Activated CD8-positive, alpha-beta memory T cell treated with anti-CD3 and anti-CD28 coated beads for 1 hour (primary cell): ENCODE measurements at places on chromosomes 7 and 10.

DNA sequence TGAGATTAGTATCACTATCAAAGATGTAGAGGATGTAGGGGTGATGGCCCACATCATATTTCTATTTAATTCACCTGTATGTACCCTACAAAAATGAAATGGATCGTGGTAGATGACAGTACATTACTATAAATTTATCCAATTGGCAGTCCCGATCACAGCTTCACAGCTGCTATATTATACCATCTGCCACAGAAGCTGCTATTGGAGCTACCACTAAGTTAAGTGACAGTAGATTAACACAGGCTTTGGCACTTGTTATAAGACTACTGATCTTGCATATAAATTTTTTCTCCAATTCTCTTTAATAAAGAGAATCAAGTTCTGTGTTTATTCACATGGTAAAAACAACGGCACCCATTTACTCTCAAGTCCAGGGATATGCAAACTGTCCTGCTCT is 24.9 kb upstream of the MAGI2 start:
- DNase-seq, result no peak

- DNase-seq, result no peak
Measured at GRCh38 chr7:130632111-130632510, 36.4 kb downstream of the COPG2 start.

DNA sequence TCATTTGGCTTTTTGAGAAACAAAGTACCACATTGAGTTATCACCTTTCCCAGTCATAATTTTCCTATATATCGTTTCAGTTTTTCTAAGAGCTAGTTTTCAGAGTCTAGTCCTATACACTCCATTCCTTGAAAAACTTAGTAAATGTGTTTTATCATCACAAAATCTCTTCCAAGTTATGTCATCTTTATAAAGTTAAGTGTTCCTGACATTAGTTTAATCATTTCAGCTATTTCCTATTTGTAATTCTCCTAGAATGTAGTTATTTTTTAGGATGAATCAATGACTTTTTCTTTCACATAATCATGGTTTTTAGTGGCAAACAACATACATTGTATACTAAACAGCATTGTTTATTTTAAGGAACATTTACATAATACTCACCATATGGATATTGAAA is 191.7 kb upstream of the BET1 start:
- no peak for DNase-seq

GRCh38 chr10:60541451-60541850 is 151.8 kb upstream of the ANK3 start:
- no peak for DNase-seq

DNA sequence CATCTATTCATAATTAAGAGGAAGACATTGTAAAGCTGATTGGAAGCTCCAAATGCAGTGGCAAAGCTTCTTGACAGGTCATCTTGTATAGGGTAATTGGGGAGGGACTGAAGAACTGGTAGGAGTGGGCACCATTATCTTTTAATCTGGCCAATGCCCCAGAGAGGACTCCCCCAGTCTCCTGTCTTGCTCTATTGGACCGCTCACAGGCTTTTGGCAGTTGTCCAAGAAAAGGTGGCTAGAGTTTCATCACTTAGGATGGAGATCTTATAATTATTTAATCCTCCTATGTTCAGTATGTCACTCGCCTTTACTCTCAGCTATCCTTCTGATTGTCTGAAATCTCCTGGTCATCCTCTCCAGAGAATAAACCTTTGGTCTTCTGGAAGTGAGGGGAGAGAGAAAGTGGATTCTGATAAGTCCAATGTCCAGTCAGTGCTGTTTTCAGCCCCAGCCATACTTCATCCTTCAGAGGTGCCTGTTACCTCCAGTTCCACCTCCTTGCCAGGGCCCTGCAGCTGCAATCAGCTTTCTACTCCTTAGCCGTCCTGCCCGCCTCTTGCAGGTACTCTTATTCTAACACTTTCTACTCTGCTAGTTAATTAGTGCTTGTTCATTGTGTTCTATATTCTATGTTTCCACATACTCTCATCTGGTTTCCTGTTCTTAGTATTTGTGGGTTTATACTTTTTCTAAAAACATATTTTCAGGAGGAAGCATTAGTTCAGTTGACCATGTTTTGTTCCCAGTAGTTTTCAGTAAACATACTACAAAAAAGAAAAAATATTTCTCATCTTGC is 241.6 kb downstream of the NSUN6 start:
- no peak for DNase-seq

GRCh38 chr7:95972523-95972922 is 200.2 kb downstream of the DYNC1I1 start:
- no peak for DNase-seq

GRCh38 chr10:68938117-68938516 is 17.9 kb upstream of the DDX21 start:
- DNase-seq, result no peak

DNA sequence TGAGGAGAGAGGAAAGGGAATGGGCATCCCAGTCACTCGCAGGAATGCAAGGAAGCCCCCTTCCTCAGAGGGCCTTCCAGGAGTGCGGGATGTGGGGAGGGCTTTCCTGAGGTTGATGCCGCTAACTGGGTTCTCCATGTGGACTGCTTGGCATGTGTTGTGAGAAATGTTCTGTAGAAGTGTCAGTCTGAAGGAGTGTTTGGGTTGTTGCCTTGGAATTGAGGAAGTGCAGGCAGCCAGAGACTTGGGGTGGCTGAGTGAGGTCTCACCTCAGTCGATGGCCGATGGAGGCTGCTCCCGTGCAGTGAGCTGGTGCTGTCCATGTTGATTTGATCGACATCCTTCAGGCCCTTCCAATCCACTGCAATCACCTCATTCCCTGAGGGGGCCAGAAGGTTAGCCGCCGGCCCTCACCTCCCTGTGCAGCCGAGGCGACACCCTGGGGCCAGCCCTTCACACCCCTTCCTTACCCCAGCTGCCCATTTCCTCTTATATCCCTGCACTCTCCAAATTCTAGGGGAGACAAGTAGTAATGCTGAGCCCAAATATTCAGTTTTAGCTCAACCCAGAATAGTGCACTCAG is 2.7 kb downstream of the FAM131B start:
- no peak for DNase-seq

DNA sequence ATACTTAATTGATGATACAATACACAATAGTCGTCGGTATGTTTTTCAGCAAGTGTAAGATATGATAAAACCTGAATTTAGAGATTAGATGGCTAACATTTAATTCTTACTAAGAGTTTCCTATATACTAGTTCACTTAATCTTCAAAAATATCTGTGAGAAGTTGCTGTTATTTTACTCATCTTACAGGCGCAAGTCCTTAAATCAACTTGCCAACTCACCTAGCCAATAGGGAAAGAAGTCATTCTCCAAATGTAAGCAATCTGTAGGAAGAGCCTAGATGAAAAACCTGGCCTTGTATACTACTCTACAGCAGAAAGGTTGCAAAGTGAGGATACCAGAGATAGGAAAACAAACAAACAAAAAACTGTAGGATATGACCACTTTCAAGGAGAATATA is 10.6 kb downstream of the CD36 start:
- no peak for DNase-seq

GRCh38 chr7:139634087-139634486 is 110.6 kb downstream of the CLEC2L start:
- no peak for DNase-seq

DNA sequence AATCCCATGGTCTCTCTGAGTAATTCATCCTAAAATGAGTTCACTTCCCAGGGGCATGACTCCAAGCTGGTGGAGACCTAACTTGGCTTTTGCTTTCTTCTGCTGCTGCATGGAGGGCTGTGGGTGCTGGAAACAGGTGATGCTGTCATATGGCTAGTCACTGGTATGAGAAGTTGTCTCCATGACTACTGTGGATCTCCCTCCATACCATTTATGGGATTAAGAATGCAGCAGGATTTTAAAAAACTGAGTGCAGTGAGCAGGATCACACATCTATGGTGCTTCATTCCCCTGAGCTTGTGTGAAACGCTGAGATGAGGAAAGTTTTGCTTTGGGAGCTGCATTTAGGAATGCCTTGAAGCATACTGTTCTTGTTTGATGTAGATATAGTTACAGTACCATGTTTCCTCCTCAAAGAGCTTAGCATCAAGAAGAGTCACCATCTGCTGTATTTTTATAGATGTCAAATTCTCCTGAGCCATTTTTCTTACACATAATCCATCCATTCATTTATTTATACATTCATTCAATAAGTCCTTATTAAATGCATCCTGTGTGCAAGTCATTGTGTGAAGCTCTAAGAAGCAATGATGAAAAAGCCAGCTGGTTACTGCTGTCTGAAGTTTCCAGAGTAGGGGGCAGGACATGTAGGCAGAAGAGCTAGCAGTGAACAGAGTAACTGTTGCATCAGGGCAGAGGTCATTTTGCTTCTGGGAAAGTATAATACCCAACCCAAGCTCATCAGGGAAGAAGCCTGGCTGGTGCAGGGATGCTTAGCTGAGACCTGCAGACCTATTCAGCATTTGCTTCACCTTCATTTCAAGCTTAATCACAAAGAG is 534.8 kb downstream of the AUTS2 start:
- DNase-seq, result no peak

- no peak for DNase-seq
Measured at GRCh38 chr10:70440296-70441160, 953 bp downstream of the NODAL start.

DNA sequence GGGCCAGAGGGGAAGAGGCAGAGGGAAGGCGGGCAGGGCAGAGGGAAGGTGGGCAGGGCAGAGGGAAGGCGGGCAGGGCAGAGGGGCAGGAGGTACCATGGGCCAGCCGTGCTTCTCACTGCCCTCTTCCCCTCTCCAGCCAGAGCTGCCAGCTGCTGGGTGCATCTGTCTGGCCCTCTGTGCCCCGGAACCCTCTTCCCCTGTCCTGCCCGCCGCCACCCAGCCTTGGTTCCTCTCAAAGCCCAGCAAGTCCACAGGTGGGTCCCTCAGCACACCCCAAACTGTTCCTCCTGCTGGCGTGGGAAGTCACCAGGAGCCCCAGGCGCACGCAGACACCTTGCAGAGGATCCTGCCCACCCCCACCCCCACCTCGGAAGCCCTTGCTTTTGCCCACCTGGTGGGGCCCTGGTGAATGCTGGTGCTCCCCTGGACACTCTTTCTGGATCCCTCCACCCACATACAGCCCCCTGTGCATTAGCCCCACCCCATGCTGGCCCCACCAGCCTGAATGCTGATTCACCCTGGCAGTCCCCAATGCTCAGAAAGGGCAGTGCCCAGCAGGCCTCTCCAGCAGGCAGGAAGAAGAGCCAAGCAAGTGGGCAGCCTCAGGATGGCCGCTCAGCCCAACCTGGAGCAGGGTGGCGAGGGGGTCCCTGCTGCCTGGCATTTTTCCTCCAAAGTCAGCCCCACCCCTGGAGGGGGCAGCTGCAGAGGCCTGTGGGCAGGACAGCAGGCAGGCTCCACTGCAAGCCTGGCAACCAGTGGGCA is 1.9 kb upstream of the PWWP2B start:
- DNase-seq, result no peak

GRCh38 chr7:55050281-55050680 is 31.5 kb downstream of the EGFR start:
- no peak for DNase-seq

GRCh38 chr10:11742009-11742778 is at the start of gene ECHDC3:
ECHDC3 (plus strand) TSS chr10:11742382; CDS start chr10:11742577, 195 bp downstream.
- no peak for DNase-seq

- DNase-seq, result no peak
Measured at GRCh38 chr7:151366166-151366879, 24.7 kb downstream of the NUB1 start.

DNA sequence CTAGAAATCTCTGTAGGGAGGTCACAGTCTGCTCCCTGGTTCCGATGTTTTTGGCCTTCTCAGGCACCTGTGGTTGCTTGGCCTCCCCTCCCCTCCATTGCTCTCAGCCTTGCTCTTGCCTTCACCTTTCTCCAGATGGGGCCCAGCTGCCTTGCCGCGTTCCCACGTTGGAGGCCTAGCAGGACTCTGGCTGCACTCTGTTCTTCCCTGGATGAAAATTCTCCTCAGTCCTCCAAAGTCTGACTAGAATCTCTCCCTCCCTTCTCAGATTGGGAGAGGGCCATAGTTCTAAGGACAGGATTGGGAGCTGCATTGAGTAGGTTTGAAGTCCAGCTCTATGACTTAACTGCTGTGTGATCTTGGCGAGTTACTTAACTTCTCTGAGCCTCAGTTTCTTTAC is 213.7 kb upstream of the HABP2 start:
- no peak for DNase-seq

DNA sequence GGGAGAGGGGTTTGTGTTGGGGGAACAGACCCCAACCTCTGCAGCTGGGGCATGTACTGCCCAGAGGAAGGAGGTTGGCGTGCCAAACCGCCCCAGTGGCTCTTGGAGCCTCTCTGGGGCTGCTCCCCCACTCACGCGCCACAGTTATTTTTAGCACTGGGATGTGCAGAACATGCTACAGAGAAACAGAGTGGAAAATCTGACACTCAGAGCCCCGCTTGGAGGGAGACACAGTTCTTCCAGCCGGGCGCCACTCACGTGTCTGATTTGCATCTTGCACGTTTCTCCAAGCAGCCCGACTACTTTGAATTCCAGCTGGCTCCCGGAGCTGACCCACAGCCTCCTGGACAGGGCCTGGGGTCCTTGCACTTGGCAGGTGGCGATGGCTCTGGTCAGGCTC is 182.0 kb downstream of the RPS24 start:
- no peak for DNase-seq

DNA sequence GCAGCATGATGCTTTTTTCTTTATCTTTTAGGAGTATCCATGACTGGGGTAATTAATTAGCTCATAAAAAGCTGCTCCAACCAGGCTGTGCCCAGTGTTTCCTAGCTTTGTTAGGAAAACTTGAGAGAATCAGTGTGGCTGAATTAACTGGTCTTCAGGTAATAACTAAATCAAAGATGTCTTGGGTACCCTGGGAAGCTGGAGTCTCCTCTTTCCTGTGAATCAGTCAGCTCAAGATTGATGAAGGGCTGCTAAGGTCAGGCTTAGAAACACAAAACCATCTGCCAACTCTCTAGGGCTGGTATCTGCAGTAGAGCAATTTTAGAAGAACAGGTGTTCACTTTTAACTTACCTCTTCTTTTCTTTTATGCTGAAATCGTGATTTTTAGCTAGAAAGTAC is 21.4 kb upstream of the ATOH7 start:
- no peak for DNase-seq

GRCh38 chr10:86644152-86644793 is 10.1 kb upstream of the OPN4 start:
- no peak for DNase-seq

DNA sequence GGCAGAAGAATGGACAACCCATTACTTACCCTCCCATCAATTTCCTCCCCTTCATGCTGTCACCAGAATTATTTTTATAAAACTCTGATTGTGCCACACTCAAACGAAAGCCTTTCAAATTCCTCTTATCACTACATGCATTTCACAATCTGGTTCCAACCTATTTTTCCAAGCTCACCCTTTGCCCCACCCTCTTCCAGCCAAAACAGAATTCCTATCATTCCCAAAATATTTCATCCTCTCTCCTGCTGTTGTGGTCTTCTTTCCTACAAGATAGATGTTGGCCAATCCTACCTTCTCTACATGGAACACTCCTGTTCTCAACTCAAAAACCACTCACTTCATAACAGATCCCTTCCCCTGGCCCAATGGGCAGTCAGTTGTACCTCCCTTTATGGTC is 111.5 kb downstream of the ELAPOR2 start:
- no peak for DNase-seq

GRCh38 chr10:95400787-95401186 is 110.0 kb upstream of the PDLIM1 start:
- DNase-seq, result no peak
